ENCODE measurements at places on chromosomes 16 and 17.
A peak's percentile ranks its signal among the peaks of the same experiment; 100 is the strongest.

GRCh38 chr16:12229759-12230594, 253.4 kb downstream of the SNX29 start:
- no peak overlapping the region for H3K4me3 ChIP-seq
- no peak overlapping the region for H3K27ac ChIP-seq
- H3K4me1 ChIP-seq: peaks cover 9% of the 10 kb centered on the region

DNA sequence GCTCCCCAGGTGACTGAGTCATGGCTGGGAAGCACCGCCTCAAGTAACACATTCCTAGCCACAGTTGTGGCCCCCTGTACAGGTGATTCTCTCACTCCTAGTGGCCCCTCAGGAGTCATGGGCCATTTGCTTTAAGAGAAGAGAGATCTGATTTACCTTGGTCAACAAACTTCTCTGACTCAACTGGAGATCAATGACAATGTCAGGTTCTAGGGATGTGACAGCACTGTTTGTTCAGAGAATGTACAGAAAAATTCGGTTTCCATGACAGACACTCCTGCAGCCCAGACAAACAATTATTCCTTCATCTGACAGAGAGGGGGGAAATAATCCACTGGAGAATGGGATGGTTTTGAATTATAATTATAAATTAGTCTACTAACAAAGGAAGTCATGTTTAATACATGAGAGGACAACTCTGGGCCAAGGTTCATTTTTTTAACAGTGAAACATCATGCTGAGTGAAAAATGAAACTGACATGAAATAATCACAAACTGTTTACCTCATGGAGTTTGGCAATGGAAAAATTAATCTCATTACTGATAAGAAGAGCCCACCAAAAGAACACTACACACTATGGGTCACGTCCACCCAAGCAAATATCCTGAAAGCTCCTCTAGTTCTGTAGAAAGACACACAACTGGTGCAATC, 9.7 kb downstream of the ERN1 start:
- H3K4me1 ChIP-seq: peaks cover 77% of the 10 kb centered on the region
- H3K27me3 ChIP-seq: no peaks in the 10 kb centered on the region
- DNase-seq: no peak
- H3K27ac ChIP-seq: peak overlapping the region; percentile 91
- peaks cover 56% of the 10 kb centered on the region for H3K36me3 ChIP-seq

- peaks cover 33% of the 10 kb centered on the region for H3K36me3 ChIP-seq
- DNase-seq: no peak
- H3K4me3 ChIP-seq: no peak overlapping the region
- no peaks in the 10 kb centered on the region for H3K27me3 ChIP-seq
- H3K4me1 ChIP-seq: peaks cover 11% of the 10 kb centered on the region
- H3K27ac ChIP-seq: no peak overlapping the region
These were observed 32.1 kb downstream of the HELZ start for GRCh38 chr17:67212714-67213417.

DNA sequence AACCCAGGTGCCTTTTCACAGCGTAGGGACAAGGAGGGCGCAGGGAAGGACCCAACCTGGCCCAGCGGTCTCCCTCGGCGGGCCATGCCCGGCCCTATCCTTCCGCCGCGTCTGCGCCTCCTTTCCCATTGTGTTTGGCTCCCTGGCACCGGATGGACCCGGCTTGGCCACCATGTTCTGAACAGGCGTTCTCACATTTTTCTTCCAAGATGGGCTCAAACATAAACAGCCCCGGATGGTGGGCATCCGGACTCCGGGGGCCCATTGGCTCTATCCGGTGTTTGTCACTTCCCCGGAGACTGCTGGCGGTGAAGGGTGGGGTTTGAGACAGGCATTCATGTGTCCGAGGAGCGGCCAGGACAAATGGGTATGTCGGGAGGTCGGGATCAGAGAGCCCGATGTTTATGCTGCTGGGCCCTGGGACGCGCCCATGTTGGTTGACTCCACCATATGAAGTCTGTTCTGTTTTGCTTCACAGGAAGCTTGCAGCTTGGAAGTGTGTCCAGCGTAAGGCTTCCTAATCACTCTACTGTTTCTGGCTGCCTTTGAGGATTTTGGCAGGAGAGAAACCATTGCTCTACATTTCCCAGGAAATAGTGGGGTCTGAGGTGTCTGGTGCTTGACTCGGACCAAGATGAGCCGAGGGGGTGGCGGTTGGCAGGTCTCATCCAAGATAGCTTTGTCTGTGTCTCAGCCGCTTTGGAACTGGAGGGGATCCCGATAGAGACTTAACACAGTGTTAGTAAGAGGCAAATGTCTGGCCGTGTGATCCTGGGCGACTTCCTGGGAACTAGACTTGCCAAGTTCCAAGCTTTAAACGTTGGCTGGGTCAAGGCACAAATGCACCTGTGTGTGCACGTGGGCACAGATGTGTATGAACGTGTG, 188.3 kb downstream of the IRF8 start:
- peak overlapping the region; percentile 84 for H3K27ac ChIP-seq
- DNase-seq: no peak
- H3K36me3 ChIP-seq: no peaks in the 10 kb centered on the region
- no peaks in the 10 kb centered on the region for H3K27me3 ChIP-seq
- H3K4me1 ChIP-seq: peaks cover 49% of the 10 kb centered on the region

GRCh38 chr17:67211742-67212141, 33.3 kb downstream of the HELZ start:
- H3K4me1 ChIP-seq: peaks cover 11% of the 10 kb centered on the region
- H3K4me3 ChIP-seq: no peak overlapping the region
- DNase-seq: no peak
- no peaks in the 10 kb centered on the region for H3K27me3 ChIP-seq
- H3K36me3 ChIP-seq: peaks cover 34% of the 10 kb centered on the region
- H3K27ac ChIP-seq: no peak overlapping the region

DNA sequence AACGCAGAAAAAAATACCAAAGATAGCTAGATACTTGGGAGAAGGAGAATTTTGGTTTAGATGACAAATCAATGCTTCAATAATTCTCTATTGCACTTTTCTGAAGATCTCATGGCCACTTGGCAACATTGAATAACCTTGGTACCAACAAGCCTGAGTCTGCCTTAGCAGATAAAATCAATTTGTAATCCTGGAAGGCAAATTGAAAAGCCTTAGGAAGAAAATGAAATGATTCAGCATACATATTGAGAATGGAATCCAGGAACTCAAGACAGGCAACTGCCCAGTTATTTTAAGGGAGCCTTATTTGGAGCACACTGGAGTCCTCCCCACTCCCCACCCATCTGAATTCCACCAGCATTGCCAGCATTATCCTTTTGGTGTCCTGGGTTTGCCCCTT, 109.3 kb upstream of the SOX9 start:
- DNase-seq: no peak
- no peaks in the 10 kb centered on the region for H3K4me1 ChIP-seq
- no peaks in the 10 kb centered on the region for H3K27me3 ChIP-seq
- no peak overlapping the region for H3K4me3 ChIP-seq
- no peaks in the 10 kb centered on the region for H3K36me3 ChIP-seq
- H3K27ac ChIP-seq: no peak overlapping the region

DNA sequence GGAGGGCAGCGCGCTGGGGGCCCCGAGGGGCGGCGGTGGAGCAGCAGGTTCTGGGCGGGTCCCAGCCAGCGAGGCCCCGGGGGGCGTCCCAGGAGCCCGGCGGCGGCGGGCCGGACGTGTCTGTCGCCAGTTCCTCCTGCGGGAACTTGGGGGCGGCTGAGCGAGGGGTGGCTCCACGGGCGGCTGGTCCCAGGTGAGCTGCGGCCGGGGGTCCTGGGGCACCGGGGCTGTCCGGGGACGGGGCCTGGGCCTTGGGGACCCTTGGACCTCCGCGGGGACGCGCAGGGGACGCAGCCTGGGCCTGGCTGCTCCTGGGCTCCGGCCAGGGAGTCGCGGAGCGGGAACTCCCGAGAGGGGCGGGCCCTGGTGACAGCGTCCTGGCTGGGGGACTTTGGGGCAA, 54.2 kb upstream of the ZNF267 start:
- no peak overlapping the region for H3K27ac ChIP-seq
- DNase-seq: no peak
- H3K4me1 ChIP-seq: no peaks in the 10 kb centered on the region
- no peak overlapping the region for H3K4me3 ChIP-seq
- no peaks in the 10 kb centered on the region for H3K36me3 ChIP-seq

GRCh38 chr16:50621452-50621792, 59.7 kb downstream of the SNX20 start:
- H3K27ac ChIP-seq: no peak overlapping the region
- no peak overlapping the region for H3K4me3 ChIP-seq
- H3K27me3 ChIP-seq: no peaks in the 10 kb centered on the region
- peaks cover 21% of the 10 kb centered on the region for H3K4me1 ChIP-seq

- H3K36me3 ChIP-seq: no peaks in the 10 kb centered on the region
- no peak for DNase-seq
These were observed 22.4 kb upstream of the NAGLU start for GRCh38 chr17:42513686-42514085.

GRCh38 chr17:60156746-60157145, 7.0 kb downstream of the CA4 start:
- peaks cover 2% of the 10 kb centered on the region for H3K4me1 ChIP-seq
- no peak for DNase-seq
- no peaks in the 10 kb centered on the region for H3K36me3 ChIP-seq
- no peak overlapping the region for H3K27ac ChIP-seq
- no peak overlapping the region for H3K4me3 ChIP-seq

- DNase-seq: no peak
- no peaks in the 10 kb centered on the region for H3K36me3 ChIP-seq
- H3K27ac ChIP-seq: no peak overlapping the region
These were observed 78.6 kb downstream of the COPRS start for GRCh38 chr17:31780483-31780882.

DNA sequence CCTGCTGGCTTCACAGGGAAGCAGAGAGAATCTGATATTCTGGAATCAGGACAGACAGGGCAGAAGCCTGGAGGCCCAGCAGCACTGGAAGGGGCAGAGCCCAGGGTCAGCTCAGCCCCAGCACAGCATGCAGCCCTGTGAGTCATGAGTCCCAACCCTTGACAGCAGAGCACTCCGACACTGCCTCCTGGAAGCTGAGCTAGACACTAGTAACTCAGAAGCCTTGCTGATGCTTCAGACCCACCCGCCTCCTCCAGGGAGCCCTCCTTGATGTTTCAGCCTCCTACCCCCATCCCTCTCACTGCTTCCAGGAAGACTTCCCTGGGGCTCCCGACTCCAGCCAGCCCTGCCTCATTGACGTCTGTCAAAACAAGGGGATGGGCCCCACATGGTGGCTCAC, 6.9 kb downstream of the CAMKK1 start:
- no peaks in the 10 kb centered on the region for H3K36me3 ChIP-seq
- no peaks in the 10 kb centered on the region for H3K27me3 ChIP-seq
- H3K4me3 ChIP-seq: no peak overlapping the region
- H3K4me1 ChIP-seq: peaks cover 36% of the 10 kb centered on the region

DNA sequence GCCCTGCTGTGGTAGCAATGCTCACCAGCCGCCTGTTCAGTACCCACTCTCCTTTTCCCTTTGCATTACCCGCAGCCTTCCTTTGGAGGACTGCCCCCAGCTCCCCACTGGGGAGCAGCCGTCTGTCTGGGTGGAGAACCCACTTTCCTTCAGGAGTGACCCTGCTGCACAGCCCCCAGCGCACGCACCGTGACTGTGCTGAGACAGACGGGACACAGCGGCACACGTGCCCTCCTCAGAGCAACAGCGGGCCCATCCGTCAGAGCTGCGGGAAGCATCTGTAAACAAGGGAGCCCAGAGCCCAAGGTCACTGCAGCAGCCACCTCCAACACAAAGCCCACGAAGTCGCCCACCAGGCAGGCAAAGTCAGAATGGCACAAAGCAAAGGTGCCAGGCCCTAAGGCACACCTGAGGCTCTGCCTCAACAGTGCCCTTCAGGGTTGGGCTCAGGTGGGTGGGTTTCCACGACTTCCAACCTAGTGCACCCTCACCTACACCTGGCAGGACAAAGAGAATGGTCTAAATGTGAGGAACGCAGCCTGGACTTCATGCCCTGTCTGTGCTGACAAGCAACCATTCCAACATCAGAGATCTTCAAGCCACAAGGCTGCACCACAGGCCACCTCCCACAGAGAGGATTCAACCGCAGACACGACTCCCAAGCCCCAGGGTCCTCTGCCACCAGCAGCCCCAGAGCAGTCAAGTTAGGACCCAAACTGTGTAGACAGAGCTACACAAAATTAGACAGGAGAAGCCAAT, 9.9 kb downstream of the AXIN1 start:
- H3K27ac ChIP-seq: peak overlapping the region; percentile 25
- peaks cover 59% of the 10 kb centered on the region for H3K4me1 ChIP-seq
- DNase-seq: no peak
- H3K4me3 ChIP-seq: no peak overlapping the region
- no peaks in the 10 kb centered on the region for H3K27me3 ChIP-seq

- no peaks in the 10 kb centered on the region for H3K27me3 ChIP-seq
- H3K4me3 ChIP-seq: no peak overlapping the region
- H3K36me3 ChIP-seq: no peaks in the 10 kb centered on the region
- no peak overlapping the region for H3K27ac ChIP-seq
- no peaks in the 10 kb centered on the region for H3K4me1 ChIP-seq
- DNase-seq: no peak
These were observed 32.3 kb downstream of the SNTB2 start for GRCh38 chr16:69219279-69219678.

- H3K4me1 ChIP-seq: no peaks in the 10 kb centered on the region
- no peaks in the 10 kb centered on the region for H3K36me3 ChIP-seq
- no peak overlapping the region for H3K27ac ChIP-seq
- H3K4me3 ChIP-seq: no peak overlapping the region
These were observed 118.1 kb downstream of the GSG1L start for GRCh38 chr16:27945233-27945973.

GRCh38 chr16:31333686-31334649, 21.0 kb upstream of the ITGAX start:
- H3K27me3 ChIP-seq: peaks cover 19% of the 10 kb centered on the region
- H3K4me1 ChIP-seq: peaks cover 37% of the 10 kb centered on the region
- no peak overlapping the region for H3K27ac ChIP-seq
- no peak overlapping the region for H3K4me3 ChIP-seq
- peaks cover 8% of the 10 kb centered on the region for H3K36me3 ChIP-seq

DNA sequence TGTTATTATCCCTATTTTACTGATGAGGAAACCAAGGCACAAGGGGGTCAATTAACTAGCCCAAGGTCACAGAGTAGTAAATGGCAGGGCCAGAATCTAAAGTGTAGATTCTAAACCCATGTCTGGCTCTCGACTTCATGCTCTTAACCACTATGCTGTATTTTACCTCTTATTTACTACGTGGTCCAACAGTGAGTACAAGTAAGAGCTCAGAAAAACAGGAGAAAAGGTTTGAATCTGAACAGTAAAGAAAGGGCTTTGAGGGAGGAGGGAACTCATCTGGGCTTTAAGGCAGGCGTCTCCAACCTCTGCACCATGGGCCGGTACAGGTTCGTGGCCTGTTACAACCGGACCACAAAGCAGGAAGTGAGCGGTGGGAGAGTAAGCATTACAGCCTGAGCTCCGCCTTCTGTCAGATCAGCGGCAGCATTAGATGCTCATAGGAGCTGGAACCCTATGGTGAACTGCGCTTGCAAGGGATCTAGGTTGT, 62.9 kb downstream of the SMURF2 start:
- H3K27ac ChIP-seq: peak overlapping the region; percentile 82
- H3K4me3 ChIP-seq: peak overlapping the region; percentile 57

- H3K27ac ChIP-seq: no peak overlapping the region
- H3K36me3 ChIP-seq: peaks cover 14% of the 10 kb centered on the region
- H3K4me1 ChIP-seq: peaks cover 46% of the 10 kb centered on the region
- H3K4me3 ChIP-seq: peak overlapping the region; percentile 16
- no peak for DNase-seq
These were observed 2.3 kb downstream of the JPT2 start for GRCh38 chr16:1680361-1680760.
